ENCODE measurements at places on chromosomes 1 and 21.

GRCh38 chr1:155760751-155761475 lies 72.0 kb downstream of the DAP3 start:
- DNase-seq, result no peak

DNA sequence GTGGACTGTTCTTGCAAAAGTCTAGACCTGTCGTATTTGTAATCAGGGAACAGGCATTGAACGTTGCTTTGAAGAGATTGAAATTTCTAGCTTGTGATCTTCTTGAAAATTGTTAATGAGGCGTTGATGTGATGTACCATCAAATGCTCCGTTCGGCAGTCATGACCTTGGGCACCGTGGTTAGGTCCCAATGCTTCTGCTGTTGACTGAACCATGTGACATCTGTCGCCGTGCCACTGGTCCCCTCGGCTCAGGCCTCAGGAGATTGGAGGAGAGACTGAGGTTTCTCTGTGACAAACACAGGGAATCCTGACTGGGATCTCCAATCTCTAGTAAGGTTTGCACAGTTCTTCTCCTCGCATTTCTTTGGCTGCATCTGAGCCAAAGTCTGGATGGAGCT lies 18.1 kb upstream of the KCNAB2 start:
- DNase-seq, result no peak

GRCh38 chr1:212683357-212683722 lies 16.3 kb downstream of the BATF3 start:
- no peak for DNase-seq

DNA sequence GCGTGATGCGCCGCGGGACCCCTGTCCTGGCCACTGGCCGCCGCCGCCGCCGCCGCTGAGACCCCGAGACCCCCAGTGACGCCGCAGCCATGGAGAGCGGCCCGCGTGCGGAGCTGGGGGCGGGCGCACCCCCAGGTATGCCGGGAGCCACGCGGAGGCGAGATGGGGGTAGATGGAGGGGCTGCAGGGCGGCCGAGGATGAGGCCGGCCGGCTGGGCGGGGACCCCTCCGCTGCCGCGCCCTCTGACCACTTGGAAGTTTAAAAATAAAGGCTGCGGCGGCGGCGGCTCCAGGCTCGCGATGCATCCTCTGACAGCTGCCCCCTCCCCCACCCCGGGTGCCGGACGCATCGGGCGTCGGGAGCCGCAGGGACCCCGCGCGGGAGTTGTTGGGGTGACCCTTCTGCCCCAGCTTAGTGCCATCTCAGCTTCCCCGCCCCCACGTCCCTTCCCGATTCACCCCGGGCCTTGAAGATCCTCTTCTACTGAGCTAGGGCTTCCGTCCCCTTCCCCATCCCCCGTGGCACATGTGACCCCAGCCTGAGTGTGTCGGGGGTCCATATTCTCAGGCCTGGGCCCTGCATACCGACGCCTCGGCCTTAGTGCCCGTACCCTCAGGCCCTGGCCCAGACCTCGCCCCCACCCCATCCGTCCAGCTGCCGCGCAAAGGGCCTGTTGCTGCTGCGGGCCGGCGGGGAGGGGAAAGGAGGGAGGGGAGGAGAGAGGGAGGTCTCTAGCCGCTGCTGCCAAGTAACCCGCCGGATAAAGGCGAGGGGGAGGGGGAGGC lies 562 bp downstream of the MAP7D1 start:
- DNase-seq, result peak; percentile 78

GRCh38 chr1:7755448-7755847 lies 15.6 kb upstream of the VAMP3 start:
- no peak for DNase-seq

- DNase-seq, result no peak
Measured at GRCh38 chr1:170530972-170531757, 801 bp upstream of the GORAB start.

GRCh38 chr1:236350308-236350707 lies 43.8 kb upstream of the EDARADD start:
- DNase-seq, result no peak

DNA sequence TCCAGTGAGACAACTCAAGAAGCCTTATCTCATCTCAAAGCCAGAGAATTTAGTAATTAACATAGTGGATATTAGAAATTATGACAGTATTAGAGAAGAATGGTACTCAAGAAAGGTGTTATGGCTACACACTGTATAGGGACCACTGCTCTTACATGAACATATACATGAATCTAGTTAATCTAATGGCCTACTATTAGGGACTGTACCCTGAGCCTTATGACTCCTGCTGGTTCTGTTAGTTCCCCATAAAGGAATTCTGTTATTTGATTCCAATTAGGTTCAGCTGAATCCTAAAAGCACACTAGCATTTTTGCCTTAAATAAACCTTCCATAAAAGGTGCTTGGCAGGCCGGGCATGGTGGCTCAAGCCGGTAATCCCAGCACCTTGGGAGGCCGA lies 39.7 kb downstream of the EGLN1 start:
- DNase-seq, result no peak

DNA sequence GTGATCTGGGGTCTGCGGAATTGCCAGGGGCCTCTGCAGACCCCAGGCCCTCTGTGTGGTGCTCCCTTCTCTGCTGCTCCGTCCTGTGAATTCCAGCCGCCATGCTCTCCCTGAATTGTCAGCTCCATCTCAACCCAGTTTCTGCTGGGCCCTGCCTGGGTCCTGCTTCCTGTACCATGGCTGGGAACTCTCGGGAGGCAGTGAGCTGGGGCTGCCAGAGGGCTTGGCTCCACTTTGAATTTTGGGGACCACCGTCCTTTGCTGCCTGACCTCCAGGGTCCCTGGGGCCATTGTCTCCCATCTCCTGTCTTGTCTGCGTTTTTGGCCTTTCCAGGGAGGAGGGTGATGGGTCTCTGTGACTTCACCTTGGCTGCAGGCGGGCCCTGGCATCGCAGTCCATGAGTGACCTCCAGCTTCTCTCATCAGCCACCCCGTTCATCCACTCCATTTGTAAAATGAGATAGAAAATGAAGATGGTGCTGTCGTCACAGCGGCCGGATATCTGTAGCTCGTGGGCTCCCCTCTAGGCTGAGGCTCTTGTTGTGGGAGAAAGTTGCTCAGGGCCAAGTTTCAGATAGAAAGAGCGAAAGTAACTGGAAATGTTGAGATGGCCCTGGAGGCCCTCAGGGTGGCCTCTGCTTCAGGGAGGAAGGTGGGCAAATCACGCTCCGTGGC lies 38.3 kb downstream of the SKI start:
- no peak for DNase-seq

- no peak for DNase-seq
Measured at GRCh38 chr1:241422470-241422869, 65.5 kb upstream of the RGS7 start.

- DNase-seq, result no peak
Measured at GRCh38 chr1:6599141-6599975, 3.3 kb downstream of the KLHL21 start.

DNA sequence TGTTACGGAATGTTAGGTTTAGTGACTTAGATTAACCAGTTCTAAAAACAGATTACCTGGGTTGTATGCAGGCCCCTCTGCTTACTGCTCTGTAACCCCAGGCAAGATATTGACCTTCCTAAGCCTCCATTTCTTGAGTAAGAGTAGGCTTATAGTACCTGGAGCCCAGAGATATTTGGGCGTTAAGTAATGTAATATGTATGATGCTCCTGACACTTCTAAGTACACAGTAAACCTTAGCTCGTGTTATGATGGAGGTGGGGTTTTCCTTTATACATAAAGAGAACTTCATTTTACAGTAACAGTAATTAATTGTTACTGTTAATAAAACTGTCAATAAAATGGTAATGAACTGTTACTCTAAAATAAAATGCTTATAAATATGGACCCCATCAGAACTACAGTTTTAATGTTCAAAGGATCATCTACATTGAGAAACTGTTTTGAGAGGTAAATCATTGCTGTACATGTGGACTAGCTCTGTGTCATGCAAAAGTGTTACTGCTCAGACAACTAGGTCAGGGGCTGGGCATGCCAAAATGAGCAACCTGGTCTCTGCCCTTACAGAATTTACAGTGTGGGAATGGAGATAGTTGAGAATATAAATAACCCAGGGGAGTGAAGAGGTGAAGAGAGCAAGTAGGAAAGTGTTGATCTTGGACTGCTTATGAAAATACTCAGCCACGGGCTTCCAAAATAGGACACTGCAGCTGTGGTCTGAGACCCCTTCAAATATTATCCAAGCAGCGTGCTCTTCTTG lies 26.6 kb downstream of the LRRC8C start:
- DNase-seq, result no peak

- DNase-seq, result no peak
Measured at GRCh38 chr1:210796421-210796820, 337.5 kb downstream of the KCNH1 start.

- no peak for DNase-seq
Measured at GRCh38 chr1:34479731-34480130, 275.1 kb upstream of the GJB5 start.

DNA sequence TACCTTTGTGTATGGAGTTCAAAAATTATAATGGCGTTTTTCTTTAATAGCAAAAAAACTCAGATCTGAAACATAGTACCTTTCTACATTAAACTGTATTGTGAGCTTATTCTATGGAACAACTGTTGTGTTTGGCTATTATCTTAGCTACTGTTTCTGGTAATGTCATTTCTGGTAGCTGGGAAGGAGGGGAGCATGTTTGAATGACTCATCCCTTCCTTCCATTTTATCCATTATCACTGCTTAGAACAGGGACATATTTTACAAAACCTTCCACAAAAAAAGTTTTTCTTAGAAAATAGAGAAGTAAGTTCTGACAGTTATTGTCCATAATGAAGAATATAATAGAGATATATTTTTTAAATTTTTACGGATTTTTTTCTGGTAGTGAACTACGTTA lies 128.3 kb downstream of the NRDC start:
- no peak for DNase-seq

GRCh38 chr1:80282536-80282935 lies 1276.0 kb upstream of the ADGRL4 start:
- DNase-seq, result no peak

- no peak for DNase-seq
Measured at GRCh38 chr1:64842224-64842623, 97.3 kb downstream of the RAVER2 start.

GRCh38 chr1:63428815-63429214 lies 61.4 kb downstream of the ALG6 start:
- DNase-seq, result no peak

GRCh38 chr1:235649368-235650163 lies at the start of gene GNG4:
GNG4 (minus strand) TSS chr1:235649784; CDS start chr1:235583838, 65,946 bp downstream.
- peak; percentile 97 for DNase-seq

GRCh38 chr1:44154049-44154448 lies 12.6 kb upstream of the KLF18 start:
- no peak for DNase-seq

GRCh38 chr1:82972841-82973553 lies 1025.9 kb downstream of the TTLL7 start:
- DNase-seq, result no peak

DNA sequence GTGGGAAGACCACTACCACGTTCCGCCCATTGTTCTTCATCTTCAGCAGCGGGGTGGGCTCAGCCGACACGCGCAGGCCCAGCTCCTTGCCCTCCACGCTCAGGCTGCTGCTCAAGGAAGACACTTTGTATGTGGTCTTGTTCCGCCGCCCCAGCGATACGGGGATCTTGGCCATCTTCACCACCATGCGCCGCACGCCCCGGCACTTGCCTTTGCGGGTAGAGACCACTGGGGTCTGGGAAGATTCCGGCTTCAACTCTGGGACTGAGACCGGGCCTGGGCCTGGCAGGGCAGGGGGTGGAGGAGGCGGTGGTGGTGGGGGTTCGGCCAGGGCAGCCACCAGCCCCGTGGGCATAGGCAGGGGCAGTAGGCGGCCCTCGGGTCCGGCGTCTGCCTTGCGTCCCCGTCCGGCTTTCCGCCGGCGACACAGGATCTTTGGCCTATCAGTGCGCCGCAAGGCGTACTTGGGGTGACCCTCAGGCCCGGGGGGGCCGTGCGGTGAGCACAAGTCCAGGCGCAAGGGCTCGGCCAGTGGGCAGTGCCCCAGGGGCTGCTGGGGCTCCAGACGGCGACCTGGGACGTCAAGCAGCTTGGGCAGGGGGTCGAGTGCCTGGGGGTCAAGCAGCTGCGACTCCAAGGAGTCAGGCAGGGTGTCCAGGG lies 53.3 kb downstream of the AHDC1 start:
- no peak for DNase-seq

GRCh38 chr1:12626888-12627287 lies 8.9 kb upstream of the DHRS3 start:
- DNase-seq, result no peak

- no peak for DNase-seq
Measured at GRCh38 chr1:224736619-224737352, 120.7 kb downstream of the CNIH3 start.

GRCh38 chr1:58500043-58500442 lies 46.5 kb downstream of the OMA1 start:
- DNase-seq, result no peak

DNA sequence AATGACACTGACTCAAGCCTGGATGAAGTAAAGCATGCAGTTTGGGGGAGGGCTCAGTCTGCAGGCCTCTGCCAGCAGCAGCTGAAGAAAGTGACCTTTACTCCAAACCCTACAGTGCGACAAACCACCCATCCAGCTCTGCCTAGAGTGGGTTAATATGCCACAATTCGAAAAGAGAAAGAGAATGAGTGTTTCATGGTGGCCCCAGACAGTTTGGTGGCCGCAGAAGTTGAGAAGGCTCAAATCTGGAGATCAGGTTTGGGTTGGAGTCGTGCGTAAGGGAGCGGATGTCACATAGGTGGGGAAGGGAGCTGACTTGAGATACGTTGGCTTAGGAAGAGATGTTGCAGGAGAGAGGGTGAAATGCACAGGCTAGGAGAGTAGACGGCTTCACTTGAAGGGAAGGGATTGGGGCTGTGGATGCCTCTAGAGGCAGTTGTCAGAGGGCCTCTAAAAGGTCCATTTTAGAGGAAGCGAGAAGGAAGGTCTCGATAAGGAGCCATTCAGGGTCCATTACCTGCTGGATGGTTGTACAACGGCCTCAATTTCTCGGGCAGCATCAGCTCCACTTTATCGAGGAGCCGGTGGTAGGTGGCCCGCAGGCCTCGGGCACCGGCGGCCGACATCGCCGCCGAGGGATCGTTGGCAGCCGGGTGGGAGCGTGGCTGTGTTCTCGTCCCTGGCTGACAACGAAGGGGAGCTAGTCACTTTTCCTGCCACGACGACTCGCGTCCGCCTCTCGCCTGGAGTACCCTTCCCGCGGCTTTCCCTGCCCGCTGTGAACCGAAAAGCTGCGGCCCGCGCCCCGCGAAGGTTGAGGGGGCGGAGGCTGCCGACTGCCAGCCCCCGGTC lies 1.0 kb upstream of the DCAF6 start:
- peak; percentile 53 for DNase-seq

DNA sequence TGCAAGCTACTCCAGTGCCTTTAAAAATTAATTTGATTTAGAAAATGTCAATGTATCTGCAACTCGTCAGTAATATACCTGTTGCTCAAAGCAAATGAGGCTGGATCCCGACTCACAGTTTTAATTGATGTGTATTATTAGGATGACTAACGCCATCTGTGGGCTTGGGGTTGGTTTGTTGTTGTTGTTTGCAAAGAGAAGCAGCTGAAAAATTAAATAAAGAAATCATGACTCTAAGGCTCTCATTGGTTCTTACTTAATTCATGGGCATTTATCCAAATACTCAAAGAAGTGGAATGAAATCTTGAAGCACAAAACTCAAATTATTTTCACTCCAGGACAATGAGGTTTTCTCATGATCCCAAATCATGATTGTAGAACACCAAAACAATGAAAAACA lies 46.4 kb downstream of the SEC16B start:
- no peak for DNase-seq

Data from D341Med (cell line).